ENCODE measurements at places on chromosomes 1 and 21.
A peak's percentile ranks its signal among the peaks of the same experiment; 100 is the strongest.

DNA sequence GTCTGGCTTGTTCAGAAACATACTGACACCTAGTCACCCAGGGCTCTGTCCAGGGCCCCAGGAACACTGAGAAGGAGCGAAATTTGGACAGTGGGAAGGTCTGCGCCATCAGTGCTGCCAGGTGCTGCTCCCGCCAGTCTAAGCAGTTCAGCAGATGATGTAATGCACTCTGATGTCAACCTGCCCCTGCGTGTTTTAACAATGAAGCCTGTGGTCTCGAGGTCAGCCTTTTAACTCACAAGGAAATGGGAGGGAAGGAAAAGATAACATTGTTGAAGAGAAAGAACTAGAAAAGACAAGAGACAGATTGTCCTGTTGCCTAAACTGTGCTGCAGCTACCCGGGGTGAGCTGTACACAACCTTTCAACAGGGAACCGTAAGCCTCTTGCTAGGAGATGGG lies 126.6 kb upstream of the IFFO2 start:
- peaks cover 56% of the 10 kb centered on the region for H3K36me3 ChIP-seq
- no peak for DNase-seq
- H3K27ac ChIP-seq = no peak overlapping the region
- no peaks in the 10 kb centered on the region for H3K27me3 ChIP-seq
- no peak overlapping the region for H3K4me3 ChIP-seq

GRCh38 chr1:241542199-241542907 lies 10.2 kb downstream of the KMO start:
- no peak overlapping the region for H3K27ac ChIP-seq
- no peaks in the 10 kb centered on the region for H3K27me3 ChIP-seq
- DNase-seq = no peak
- no peaks in the 10 kb centered on the region for H3K36me3 ChIP-seq

DNA sequence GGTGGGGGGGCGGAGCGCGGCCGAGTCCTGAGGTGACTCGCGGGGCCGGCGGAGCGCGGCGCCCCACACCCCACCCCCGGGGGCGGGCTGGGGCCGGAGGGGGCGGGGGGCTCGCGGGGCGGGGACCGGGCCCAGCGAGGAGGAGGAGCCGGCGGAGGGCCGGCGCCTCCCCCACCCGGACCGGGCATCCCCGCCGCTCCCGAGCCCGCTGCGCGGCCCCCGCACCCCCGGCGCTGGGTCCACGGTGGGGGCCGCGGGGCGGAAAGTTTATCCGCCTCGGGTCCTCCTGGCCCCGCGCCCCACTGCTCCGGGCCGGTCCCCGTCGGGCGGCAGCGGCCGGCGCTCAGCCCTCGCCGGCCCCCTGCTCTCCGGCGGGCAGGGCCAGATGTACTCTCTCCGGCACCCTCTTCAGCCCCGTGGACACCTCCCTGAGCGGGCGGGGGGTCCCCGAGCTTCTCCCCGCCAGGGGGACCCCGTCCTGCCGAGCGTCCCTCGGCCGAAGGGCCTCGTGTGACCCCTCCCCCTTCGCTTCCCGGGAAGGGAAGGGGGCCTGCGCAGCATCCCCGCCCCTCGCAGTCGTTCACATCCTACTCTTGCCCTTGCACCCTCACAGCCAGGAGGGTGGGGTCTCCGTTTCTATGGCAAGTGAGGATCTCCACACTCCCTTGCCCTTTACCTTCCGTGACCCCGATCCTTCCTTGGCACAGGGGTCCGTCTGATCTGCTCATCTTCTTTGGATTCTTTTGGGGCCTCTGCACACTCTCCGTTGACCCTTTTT lies 663 bp downstream of the CAMTA1 start:
- no peaks in the 10 kb centered on the region for H3K27me3 ChIP-seq
- H3K27ac ChIP-seq = peak overlapping the region; percentile 61
- peak; percentile 59 for DNase-seq
- H3K36me3 ChIP-seq = no peaks in the 10 kb centered on the region

DNA sequence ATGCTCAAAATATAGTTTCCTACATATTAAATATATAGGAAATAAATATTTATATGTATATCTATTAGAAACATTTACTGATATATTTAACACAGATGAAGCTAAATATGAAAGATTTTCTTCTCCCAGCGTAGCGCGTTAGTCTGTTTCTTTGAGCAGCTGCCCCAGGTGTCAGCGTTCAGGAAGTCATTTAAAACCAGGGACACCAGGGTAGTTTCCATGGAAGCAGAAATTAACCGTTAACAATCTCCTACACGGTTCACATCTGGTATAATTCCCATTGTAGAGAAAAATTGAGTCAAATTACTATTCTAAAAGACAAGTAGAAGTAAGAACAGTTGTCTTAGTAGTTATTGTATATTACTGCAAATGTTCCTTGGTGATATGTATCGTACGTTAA lies 1443.7 kb downstream of the MRPL39 start:
- no peaks in the 10 kb centered on the region for H3K4me1 ChIP-seq
- no peak for DNase-seq
- no peaks in the 10 kb centered on the region for H3K36me3 ChIP-seq
- no peaks in the 10 kb centered on the region for H3K27me3 ChIP-seq
- no peak overlapping the region for H3K27ac ChIP-seq

DNA sequence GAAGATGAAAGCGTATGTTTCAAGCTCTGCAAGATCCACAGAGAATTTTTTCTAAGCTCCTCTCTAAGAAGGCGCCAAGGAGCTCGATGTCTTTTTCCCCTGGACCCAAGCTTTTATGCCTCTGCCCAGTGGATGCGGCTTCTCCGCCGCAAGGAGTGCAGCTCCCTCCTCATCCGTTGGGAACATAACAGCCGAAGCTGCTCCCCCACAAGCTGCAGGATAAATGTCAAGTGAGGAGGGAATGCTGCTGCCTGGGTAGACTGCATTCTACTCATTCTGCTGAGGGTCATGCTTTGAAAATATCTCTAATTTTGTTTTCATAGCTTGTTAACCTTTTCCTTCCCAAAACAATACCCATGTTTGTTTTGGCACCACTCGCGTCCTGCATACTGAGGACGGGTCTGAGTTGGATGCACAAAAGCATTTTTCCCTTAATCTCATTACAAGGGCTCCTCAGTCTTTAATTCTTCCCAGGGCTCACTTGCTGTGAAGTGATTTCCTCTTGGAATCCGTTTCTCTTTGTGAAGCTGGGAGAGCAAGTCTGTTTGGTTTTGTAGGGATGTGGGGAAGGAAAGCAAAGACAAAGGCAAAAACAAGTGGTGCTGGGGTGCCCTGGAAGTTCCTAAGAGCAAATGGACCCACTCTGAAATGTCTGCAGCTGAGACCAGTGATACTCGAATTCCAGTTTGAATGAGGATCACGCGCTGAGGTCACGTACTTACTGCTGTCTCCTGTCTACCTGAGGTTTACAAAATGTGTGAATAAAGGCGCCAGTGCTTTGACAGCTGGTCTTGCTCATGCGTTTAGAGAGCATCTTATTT lies 134.0 kb upstream of the IRF2BP2 start:
- no peak overlapping the region for H3K4me3 ChIP-seq
- no peaks in the 10 kb centered on the region for H3K36me3 ChIP-seq
- DNase-seq = no peak

DNA sequence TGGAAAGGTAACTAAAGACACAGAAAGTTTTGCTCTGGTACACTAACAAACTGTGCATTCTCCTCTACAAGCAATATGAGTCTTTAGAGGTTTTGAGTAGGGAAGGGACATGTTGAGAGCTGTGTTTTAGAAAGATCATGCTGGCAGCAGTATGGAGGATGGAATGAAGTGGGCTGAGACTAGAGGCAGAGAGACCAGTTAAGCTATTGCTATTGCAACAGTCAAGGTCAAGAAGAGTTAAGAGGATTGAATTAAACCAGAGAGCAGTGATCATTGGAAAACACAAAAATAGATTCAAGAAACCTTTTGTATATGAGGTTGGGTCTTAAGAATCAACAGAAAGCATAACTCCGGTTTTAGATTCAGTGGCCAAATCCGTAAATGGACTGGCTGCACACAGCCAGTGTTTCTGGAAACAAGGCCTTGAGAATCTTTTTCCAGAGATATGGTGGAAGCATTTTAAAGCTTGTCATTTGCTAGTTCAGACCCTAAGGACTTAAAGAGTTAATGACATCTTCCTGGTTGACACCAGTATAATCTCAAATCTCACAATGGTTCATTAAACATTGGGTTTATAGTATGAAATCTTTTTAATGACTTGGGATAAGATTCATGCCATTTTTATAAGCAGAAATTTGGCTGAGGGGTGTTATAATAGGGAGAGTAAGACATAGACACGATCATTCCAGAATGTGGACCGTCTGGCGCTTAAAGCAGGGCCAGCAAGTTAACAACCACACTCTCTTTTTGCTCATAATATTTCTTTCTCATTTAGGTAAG lies 177.9 kb downstream of the NR5A2 start:
- H3K27ac ChIP-seq = no peak overlapping the region
- no peaks in the 10 kb centered on the region for H3K27me3 ChIP-seq
- DNase-seq = no peak
